ENCODE measurements at places on chromosomes 13 and 19.

- DNase-seq = no peak
Observed at GRCh38 chr13:54241719-54242118, 1213.1 kb downstream of the OLFM4 start.

DNA sequence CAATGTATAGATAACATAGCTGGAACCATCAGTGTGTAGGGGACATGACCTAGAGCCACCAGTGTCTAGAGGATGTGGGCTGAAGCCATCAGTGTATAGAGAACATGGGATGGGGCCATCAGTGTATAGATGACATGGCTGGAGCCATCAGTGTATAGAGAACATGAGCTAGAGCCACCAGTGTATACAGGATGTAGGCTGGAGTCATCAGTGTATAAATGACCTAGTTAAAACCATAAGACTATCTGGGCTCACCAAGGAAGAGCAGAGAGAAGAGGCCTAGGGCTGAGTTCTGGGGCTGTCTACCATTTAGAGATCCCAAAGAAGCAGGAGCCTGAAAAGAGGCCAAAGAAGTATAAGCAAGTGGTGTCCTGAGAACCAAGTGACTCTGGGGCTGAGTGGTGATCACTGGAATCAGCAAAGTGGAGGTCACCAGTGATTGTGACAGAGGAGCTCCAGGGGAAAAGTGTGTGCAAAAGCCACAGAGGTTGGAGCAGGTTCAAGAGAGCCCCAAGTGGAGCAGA is 41.0 kb downstream of the RFX2 start:
- no peak for DNase-seq

DNA sequence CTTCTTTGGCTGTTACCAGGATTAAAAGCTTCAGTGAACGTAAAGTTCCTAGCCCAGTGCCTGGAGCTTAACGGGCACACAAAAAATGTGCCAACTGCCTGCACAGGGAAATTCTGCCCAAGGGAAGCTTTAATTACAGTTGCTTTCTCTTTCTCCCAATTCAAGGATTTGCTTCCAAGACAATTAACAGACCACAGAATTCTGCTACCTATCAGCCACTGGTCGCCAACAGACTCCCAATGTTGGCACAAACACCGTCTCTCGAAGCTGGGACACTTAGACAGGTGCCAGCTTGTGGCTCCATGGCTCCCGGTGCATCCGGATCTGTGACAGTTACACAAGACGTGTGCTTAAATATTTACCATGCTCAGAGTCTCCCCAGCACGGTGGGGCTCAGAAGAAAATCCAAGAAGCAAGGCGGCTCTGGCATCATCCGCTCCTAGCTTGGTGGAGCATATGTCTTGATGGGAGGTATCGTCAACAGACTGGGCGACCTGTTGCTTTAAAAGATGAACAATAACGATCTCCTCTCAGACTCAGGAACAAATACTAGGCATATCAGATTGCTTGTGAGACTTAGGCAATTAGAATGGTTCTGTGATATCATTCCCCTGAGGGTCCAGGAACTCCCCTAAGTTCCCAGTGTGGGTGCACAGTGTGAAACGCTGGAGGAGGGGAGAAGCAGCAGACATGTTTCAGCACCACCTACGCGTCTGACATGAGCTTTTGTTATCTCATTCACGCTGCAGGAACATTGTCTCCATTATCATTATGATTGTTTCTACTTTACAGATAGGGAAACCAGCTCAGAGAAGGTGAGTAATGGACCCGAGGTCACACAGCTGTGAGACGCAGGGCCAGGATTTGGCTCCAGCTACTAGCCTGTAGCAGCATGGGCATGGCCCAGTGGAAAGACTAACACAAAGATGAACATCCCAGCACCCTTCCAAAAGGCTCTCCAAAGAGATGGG is 61.6 kb downstream of the ALOX5AP start:
- peak; percentile 43 for DNase-seq

DNA sequence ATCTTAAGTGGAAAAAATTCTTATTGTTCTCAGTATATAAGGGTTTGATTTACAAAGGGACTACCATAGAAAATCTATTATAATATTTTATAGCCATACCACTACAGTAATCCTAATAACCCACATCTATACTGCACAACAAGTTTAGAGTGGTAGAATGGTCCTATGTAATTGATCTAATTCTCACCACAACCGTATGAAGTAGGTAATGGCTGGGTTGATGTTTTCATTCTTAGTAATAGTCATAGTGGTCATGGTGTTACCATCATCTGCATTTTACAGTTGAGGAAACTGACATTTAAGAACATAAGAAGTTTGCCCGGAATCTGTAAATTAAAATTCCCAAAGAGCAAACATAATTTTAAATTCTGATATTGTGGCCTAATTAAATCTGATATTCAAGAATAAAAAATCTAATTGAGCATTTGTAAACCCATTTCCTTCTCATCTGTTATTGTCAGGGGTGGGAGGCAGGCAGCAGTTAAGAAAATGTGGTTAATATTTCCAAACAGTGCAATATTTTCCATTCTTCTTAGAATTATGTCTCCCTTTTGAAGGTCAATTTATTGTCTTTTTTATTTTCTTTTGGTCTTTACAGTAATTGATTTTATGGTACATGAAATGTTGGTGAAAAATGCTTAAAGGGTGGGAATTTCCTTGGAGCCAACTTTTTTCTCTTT is 65.6 kb downstream of the DHRS12 start:
- no peak for DNase-seq

DNA sequence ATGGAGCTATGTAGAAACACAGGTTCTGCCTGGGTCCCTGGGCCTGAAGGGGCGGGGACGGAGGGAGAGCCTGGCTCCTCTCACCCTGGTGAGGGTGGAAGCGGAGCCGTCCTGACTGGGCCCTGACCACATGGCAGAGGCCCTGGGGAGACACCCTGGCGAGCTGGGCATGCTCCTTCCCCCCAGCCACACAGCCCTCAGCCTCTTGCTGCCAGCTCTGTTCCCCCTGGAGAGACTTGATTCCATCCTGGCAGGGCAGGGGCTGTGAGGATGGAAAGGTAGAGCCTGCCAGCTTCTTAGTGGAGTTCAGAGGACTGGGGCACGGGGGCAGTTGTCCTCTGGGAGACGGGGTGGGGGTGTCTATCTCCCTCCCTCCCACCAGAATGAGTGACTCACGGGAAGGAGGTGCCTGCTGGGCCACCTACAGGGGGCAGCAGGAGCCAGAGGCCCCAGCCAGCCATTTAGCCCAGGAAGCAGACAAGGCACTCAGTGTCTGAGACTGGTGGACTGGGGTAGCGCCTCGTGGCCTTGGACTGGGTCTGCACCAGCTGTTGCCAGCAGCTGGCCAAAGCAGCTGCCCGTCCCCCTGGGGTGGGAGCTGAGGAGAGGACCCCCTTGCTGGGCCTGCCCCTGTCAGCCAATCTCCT is 22.8 kb upstream of the RNF17 start:
- no peak for DNase-seq

GRCh38 chr13:39531646-39532045 is 71.3 kb downstream of the LHFPL6 start:
- no peak for DNase-seq

- peak; percentile 67 for DNase-seq
Observed at GRCh38 chr19:19405971-19406877, 749 bp downstream of the GATAD2A start.

DNA sequence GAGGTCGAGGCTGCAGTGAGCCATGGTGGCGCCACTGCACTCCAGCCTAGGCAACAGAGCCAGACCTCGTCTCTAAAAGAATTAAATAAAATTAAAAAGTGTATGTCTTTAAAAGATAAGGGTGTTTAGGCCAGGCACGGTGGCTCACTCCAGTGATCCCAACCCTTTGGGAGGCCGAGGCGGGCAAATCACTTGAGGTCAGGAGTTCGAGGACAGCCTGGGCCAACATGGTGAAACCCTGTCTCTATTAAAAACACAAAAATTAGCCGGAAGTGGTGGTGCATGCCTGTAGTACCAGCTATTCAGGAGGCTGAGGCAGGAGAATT is 7.5 kb upstream of the SDHAF1 start:
- DNase-seq = no peak

- no peak for DNase-seq
Observed at GRCh38 chr13:50805805-50806204, 37.7 kb downstream of the DLEU7 start.

- DNase-seq = peak; percentile 62
Observed at GRCh38 chr19:7605490-7606222, 10.0 kb downstream of the CAMSAP3 start.

- DNase-seq = no peak
Observed at GRCh38 chr19:1373042-1373533, 10.6 kb upstream of the NDUFS7 start.

DNA sequence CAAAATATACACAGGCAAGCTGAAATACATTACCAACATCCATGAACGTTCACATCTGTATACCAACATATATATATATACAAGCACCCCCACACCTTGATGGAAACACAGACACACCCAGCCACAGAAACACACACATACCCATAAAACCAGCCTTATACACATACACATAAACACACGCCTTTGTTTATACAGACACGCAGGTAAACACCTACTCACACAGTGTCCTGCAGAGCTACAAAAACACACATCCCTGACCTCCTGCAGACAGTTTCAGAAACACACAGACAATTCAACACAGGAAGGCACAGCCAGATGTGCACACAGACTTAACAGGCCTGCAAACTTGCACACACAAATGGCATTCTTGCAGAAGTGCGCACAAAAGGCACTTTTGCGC is 21.3 kb upstream of the IRGC start:
- no peak for DNase-seq

- no peak for DNase-seq
Observed at GRCh38 chr13:79724348-79725103, 243.6 kb downstream of the NDFIP2 start.

- no peak for DNase-seq
Observed at GRCh38 chr13:44989941-44990340, 603 bp downstream of the GPALPP1 start.

- DNase-seq = no peak
Observed at GRCh38 chr13:70795484-70795883, 687.2 kb upstream of the KLHL1 start.

DNA sequence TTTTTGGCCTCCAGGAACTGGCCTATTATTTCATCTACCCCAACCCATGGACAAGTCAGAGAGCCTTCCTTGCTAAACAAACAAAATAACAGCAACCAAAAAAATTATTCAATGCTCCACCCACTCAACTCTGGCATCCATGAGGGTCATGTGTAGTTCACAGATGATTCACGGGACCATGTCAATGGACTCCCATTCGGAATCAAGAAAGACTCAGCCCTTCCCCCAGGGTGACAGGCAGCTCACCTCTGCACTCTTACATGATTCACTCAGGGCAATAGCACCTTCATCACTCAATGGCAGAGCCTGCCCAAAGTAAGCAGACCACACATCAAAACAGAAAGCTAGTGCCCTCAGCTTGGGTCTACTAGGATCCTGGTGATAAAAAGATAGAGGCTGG is 14.3 kb upstream of the SCEL start:
- DNase-seq = no peak

DNA sequence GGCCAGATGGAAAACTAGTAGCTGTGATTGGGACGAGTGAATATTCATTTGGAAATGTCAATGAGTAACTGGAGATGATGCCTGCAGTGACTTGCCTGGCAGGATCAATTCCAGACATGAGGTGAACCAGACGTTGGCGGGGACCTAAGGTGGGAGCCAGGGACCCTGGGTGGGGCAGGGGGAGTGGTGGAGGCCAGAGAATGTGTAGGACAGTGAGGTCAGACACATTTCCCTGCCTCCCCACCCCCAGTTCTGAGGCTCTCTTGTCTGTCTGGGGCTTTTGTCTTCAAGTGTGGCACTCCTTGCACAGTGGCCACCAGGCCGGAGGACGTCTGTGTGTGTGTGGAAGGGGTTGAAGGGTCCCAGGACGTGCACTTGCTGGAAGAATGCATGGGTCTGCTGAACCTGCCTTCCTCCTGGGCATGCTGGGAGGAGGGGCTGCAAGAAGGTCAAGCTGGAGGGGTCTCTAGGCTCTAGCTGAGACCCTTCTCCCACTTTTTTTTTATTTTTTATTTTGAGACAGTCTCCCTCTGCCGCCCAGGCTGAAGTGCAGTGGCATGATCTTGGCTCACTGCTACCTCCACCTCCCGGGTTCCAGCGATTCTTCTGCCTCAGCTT is 51.6 kb downstream of the CHST8 start:
- peak; percentile 43 for DNase-seq

- DNase-seq = no peak
Observed at GRCh38 chr13:110648848-110649421, 33.6 kb downstream of the NAXD start.

DNA sequence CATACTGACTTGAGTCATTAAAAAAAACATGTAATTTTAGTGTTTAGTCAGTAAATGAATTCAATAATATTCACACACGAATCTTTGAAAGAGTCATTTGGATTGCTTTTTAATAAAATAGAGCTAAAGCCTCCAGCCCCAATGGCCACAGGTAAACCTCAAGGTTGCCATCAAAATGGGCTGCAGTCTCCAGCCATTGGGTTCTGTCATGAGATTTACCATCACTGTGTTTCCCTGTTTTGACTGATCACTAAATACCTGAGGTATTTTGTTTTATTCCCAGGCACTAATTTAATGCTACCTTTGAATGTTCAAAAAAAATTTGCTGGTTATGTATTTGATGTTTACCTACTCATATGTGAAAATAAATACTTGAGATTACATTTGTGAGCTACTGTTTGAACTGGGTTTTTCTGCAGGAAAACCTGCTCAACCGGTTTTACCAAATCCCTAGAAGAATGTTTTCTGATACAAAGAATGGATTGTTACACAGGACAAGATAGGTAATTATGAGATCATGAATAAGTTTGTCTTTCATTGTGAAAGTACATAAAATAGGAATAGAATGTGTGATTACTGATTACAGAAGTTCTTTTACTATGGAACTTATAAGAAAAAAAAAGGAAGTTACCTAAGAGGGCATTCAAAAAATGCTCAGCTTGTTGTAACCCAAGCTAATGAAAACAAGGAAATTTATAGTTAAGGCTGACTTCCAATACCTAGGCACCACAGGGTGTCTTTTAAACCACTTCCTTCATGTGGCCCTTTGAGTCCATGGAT is 391.3 kb downstream of the EFNB2 start:
- DNase-seq = no peak

GRCh38 chr19:1064661-1065605 is 2.0 kb upstream of the ARHGAP45 start:
- DNase-seq = peak; percentile 89

- no peak for DNase-seq
Observed at GRCh38 chr13:32042551-32042950, 11.0 kb downstream of the FRY start.

DNA sequence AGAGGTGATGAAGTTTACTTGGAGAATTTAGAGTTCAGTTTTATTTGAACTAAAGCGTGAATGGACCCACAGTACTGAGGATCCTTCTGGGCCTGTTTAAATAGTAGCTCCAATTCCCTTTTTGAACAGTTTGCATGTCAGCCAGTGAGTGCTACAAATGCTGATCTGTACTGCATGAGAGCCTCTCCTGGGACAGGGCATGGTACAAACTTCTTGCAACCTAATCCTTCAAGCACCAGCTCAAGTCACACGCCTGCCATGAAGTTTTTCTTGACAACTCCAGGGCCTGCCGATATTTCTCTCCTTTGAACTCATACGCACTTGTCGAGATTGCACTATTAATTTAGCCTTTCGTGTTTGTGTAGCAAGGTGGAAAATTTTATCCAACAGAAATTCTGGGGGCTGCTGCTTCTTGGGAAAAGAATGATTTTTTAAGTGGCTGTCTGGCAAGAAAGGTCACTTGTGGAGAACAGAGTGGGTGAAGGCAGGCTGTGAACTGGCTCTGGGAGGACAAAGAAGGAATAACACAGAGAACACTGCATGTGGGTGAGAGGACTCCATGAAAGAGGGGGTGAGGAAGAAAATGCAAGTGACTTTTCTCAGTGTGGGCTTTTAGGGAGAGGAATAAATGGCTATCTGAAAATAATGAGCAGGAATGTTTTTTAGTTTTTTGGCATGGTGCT is 192.5 kb downstream of the NDFIP2 start:
- DNase-seq = no peak

GRCh38 chr19:31596751-31597150 is 247.5 kb upstream of the TSHZ3 start:
- peak; percentile 27 for DNase-seq

Data from islet precursor cell (in vitro differentiated cells).